ENCODE measurements at places on chromosomes 3 and 15.

DNA sequence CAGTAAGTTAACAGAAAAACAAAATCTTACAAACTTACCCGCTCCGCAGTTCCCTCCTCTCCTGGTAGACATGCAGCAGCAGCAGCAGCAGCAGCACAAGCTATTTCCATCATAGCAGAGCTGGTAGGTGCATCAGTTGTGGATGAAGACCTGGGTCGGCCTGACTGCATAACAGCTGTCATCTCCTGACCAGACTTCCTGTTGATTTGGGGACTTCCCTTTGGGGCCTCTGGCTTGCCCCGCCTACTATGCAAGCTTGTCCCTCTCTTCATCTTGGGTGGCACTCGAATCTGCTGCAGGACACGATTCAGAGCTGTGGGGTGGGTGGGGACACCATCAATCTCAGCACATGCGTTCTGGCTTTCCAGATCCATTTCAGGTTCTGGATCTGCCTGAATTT, 65.7 kb downstream of the TMCC1 start:
- peak; percentile 34 for DNase-seq

DNA sequence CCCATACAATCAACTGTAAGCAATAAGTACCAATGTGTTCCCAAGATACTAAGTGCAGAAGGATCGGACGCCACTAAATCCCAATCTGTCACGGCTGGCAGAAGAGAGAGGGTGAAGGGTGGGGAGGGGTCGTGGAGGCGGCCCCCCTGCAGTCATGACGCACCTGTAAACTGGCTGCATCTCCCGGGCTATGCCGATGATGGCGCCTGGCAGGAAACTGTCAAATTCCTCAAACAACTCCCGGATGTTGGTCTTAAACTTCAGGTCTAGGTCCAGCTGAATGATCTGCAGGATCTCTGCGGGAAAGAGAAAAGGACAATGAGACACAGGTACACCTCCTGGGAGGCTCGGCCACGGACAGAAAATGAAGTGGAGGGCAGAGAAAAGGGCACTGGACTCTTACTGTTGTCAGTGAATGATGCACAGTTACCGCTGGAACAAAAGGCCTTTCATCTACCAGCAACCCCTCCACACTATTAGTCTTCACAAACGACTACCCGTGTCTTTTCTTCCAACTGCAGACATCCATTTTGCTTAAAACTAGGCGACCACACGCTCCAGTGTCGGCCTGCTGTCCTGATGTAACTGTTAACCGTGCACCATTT, 114.6 kb downstream of the XXYLT1 start:
- no peak for DNase-seq

GRCh38 chr3:32106929-32107362, 526 bp downstream of the GPD1L start:
- DNase-seq, result no peak

- no peak for DNase-seq
Measured at GRCh38 chr3:129622933-129623332, 16.5 kb upstream of the PLXND1 start.

- DNase-seq, result no peak
Measured at GRCh38 chr3:158443632-158444031, 127.4 kb upstream of the MLF1 start.

GRCh38 chr3:113404637-113405036, 36.7 kb downstream of the CFAP44 start:
- no peak for DNase-seq

- DNase-seq, result no peak
Measured at GRCh38 chr15:67197364-67197695, 57.1 kb downstream of the AAGAB start.

GRCh38 chr3:156360963-156361362, 194.0 kb downstream of the SSR3 start:
- no peak for DNase-seq

DNA sequence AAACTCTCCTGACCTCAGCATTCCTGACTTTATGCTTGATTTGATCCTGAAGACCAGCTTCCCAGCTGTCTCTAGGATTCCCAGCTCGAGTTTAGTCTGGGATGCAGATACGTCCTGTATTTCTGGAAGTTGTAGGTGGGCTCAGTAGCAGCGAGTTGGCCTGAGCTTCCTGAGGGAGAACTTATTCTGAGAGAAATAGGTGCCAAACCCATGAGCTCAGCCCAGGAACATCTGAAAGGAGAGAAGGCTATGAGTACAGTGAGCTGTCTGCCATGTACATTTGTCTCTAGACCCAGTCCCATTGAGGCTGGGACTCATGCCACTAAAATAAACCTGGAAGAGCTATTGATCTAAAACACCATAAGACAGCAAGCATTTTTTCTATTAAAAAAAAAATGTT, 36.6 kb upstream of the SLC9A9 start:
- no peak for DNase-seq

- DNase-seq, result no peak
Measured at GRCh38 chr15:43966646-43967045, 139.8 kb downstream of the WDR76 start.

DNA sequence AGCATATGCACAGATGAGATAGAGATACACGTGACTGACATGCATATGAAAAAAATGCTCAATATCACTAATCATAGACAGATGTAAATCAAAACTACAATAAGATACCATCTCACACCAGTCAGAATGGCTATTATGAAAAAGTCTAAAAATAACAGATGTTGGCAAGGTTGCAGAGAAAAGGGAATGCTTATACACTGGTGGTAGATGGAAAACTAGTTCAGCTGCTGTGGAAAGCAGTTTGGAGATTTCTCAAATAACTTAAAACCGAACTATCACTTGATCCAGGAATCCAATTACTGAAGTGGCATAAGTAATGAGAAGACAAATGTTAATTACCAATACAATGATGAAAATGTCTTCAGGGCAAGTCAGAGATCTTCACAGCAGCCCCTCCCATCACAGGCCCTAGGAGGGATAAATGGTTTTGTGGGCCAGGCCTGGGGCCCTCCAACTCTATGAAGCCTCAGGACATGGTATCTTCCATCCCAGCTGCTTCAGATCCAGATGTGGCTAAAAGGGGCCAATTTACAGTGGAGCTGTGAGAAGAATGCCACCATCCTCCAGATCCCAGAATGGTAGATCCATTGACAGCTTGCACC, 71.4 kb upstream of the PLSCR4 start:
- no peak for DNase-seq

DNA sequence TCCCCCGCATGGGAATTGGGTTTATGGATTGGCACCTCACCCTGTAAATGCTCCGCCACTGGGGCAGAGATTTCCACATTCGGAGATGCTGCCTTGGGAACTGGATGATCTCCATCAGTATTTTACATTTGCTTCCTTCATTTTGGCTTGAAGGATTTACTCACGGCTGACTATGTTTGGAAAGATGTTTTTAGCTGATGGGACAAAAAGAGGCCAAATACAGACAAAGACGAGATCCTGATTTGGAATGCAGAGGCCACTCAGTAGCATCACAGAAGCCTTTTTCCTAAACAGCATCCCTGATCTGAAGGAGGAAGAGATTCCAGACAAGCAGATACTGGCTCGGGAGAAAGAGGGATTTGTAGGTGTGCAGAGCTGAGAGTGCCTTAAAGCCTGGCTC, 76.9 kb downstream of the MESD start:
- no peak for DNase-seq

DNA sequence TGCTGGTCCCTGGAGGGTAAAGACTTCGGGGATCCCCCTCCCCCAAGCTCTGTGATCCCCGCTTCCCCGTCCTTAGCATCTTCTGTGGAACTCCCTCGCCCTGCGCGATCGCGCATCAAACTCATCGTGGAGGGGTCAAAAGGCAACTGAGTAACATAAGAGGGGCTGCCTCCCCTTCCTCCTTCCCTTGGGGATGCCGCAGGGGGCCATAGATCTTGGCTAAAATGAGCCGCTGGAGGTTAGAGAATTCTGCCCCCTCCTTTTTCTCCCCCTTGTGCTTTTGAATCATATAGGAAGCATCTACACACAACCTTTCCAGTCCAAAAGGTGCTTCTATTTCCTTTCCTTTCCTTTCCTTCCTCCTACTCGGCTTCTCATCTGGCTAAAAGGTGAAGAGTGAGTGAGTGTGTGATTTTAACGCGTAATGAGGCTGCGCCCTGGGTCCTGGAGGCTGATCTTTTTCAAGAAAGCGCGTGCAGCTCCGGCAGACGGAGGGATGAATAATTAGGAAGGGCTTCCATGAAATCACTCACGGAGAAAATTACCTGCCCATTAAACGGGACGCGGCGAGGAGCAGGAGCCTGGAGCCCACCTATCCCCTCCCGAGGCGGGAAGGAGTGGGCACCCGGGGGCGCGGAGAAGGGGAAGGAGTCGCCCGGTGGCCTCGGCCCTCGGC, 831 bp upstream of the ROBO2 start:
- no peak for DNase-seq

GRCh38 chr3:192915304-192915703, 2.4 kb downstream of the MB21D2 start:
- DNase-seq, result no peak

- no peak for DNase-seq
Measured at GRCh38 chr15:61130950-61131942, 97.9 kb downstream of the RORA start.

DNA sequence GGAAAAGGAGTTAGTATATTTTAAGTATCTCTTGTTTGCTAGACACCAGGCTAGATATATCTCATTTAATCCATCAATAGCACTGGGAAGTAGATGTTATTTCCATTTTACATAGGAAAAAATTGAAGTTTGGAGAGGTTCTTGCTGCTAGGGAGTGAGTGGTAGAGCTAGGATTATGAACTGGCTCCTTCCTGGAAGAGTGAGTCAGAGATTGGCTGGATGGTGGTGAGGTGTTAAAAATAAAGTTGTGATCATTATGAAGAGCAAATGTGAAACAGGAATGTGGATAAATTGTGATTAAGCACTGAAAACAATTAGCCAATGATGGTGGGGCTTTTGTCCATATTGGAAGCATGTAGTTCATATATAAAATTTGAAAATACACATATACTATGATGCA, 234.2 kb downstream of the WNT5A start:
- no peak for DNase-seq

DNA sequence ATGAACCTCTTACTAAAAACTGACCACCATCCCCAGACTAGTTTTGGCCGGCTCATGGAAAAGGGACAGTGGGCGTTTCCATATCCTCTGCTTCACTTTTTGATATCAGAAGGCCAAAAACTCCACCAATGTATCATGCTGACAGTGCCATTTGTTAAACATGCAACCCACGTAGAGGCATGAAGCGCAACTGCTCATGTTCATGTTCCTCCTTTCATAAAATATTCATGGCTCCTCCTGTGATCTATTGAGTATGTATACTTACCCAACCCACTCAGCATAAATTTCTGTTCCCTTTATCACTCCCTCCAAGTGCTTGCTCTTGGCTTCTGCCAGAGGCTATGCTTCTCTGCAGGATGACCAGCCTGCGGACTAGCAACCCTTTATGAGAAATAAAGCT, 58.7 kb upstream of the TGFBR2 start:
- no peak for DNase-seq

GRCh38 chr15:79433276-79433990, 1.3 kb downstream of the MINAR1 start:
- DNase-seq, result no peak

DNA sequence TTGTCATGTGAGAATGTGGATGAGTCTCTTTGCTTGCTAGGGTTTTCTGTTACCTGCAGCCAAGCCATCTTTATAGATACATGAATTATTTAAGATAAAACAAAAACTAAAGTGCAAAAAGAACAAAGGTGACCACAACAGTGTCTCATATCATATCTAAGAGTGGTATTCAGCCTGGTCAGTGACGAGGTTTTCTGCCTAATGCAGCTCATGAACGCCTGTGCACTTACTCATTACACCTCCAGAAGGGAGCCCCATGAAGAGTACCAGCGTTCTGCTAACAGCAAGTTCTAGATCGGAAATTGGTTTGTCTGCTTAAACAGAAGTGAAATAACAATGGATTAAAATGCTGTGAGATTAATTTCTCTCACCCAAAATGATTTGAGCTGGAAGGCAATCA, 19.2 kb downstream of the PXYLP1 start:
- DNase-seq, result no peak

- DNase-seq, result no peak
Measured at GRCh38 chr15:43118829-43119228, 13.0 kb upstream of the UBR1 start.

GRCh38 chr3:132721479-132722164, 587 bp downstream of the NPHP3 start:
- peak; percentile 50 for DNase-seq

GRCh38 chr3:131655070-131655690, 152.4 kb upstream of the MRPL3 start:
- no peak for DNase-seq

DNA sequence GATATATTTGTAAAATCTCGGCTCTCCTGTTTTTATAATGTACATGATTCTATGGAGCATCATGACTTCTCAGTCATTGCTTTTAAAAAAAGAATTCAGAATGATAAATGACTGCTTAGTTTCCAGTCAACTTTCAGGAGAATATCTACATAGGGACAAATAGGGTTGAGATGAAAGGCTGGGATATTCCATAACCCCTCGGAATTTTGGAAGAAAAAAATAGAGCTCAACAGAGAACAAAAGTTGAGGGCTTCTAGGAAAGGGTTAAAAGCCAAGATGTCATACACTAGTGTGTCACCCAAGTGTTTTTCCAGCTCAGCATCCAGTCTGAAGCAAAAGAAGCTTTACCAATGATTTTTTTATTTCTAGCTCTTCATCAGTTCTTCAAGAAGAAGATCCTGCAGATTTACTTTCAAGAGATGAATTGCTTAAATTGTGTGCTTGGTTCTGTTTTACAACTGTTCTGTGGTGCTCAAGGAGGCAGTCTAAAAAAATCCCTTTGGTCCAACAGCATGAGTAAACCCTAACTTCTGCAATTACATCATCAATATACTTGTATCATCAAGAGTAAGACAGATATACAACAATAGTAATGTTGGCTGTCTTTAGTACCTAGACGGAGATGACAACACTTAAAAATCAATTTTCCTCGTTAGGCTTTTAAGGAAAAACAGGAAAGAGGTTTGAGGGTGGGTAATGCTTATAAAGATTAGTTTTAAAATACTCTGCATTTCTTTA, 979 bp downstream of the UNC13C start:
- no peak for DNase-seq

- no peak for DNase-seq
Measured at GRCh38 chr15:89359471-89360293, 25.1 kb upstream of the POLG start.

DNA sequence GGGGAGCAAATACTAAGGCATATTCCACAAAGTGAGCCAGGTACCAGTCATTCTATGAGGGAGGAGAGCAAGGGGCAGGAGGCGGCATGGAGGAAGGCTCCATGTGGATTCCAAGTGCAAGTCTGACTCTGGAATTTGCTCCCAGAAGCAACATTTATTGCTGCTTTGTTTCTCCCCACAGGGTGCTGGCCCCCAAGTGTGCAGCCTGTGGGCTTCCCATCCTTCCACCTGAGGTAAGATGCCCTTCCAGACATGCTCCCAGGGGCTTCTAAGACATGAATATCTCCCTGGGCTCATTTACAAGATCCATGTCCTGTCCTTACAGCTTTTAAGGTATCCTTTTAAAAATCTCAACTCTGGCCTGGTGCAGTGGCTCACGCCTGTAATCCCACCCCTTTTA, 15.9 kb upstream of the SACM1L start:
- no peak for DNase-seq
